ENCODE measurements at places on chromosomes 13 and 19. TPM values are rescaled to one million over a fixed set of nuclear protein-coding genes. Genes with fewer than 3 reads are reported as not detected.

The ZNF628 gene
- 12.3 TPM for total RNA-seq

The KRTDAP gene
- total RNA-seq, result not detected

The WDFY2 gene
- total RNA-seq, result 27.3 TPM

The KCNJ14 gene
- total RNA-seq, result 0.83 TPM

The SERPINE3 gene
- not detected for total RNA-seq

The CACNG8 gene
- total RNA-seq, result not detected

The ATP4A gene
- total RNA-seq, result not detected

The KLK15 gene
- not detected for total RNA-seq

Data from lung (tissue), 17 donors.